ENCODE measurements at places on chromosomes 5 and 9.
A peak's percentile ranks its signal among the peaks of the same experiment; 100 is the strongest.

GRCh38 chr9:84070590-84070989 lies 90.0 kb downstream of the RMI1 start:
- DNase-seq: no peak

DNA sequence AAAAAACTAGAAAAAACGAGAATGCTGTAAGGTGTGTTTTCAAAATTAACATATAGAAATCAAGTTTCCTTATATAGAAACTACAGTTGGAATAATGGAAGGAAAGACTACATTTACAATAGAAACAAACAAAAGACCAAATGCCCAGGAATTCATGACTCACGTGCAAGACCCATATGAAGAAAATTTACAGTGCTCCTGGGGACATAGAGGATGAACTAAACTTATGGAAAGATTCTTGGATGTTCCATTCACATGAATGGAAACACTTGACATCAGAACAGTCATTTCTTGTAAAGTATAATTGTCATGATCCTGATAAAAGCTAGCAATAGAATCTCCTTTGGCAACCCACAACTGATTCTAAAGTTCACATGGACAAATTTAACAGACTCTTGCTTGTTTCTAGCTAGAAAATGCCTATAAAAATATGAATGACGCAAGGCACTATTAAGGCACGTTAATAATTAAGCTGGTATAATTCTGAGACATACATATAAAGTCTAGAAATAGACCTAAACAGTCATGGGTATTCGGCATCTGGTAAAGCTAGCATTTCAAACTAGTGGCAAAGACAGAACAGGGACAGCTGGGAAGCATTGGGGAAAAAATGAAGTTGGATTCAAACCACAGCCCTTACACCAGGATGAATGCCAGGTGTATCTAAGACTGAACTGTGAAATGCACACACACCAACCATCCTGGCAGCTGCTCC lies 5.1 kb upstream of the ZFP62 start:
- no peak for DNase-seq

- no peak for DNase-seq
Observed at GRCh38 chr5:109448838-109449237, 39.1 kb upstream of the PJA2 start.

DNA sequence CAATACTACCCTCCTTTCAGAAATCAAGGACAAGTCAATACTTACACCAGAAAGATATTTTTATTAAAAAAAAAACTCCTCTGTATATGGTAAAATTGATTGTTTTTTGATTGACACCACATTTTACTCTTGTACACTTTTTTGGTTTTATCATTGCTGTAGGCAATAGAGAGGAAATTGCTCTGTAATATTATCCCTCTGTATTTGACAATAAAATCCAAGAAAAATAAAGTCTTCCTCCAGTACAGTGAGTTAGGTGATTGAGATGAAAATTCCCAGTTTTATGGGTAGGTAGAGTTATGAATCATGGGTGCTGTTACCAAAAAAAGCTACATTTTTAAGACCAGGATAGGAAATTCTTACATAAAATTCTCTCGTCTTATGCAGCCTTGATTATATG lies 22.6 kb upstream of the CCDC192 start:
- no peak for DNase-seq

- DNase-seq: no peak
Observed at GRCh38 chr9:119773823-119774222, 404.6 kb upstream of the BRINP1 start.

GRCh38 chr5:160054047-160054446 lies 45.1 kb downstream of the TTC1 start:
- DNase-seq: no peak

GRCh38 chr5:147893820-147894219 lies 12.5 kb downstream of the C5orf46 start:
- no peak for DNase-seq

- DNase-seq: no peak
Observed at GRCh38 chr9:119763260-119763659, 394.0 kb upstream of the BRINP1 start.

GRCh38 chr5:179841621-179842020 lies 17.0 kb downstream of the MRNIP start:
- DNase-seq: no peak

GRCh38 chr5:56589481-56589860 lies 225.9 kb upstream of the MAP3K1 start:
- peak; percentile 32 for DNase-seq

Measured in spinal cord (tissue), 10 donors.